ENCODE measurements at places on chromosomes 7 and 10.
A peak's percentile ranks its signal among the peaks of the same experiment; 100 is the strongest.

- DNase-seq: no peak
These were observed 621 bp upstream of the FAM13C start for GRCh38 chr10:59362959-59363381.

GRCh38 chr10:25083546-25084111 lies 67.2 kb downstream of the THNSL1 start:
- no peak for DNase-seq

GRCh38 chr10:103696411-103697145 lies 158.8 kb downstream of the SH3PXD2A start:
- DNase-seq: peak; percentile 63

GRCh38 chr10:79275431-79275851 lies 71.8 kb upstream of the PPIF start:
- DNase-seq: no peak

- no peak for DNase-seq
These were observed 3.0 kb upstream of the PON1 start for GRCh38 chr7:95327356-95327755.

- no peak for DNase-seq
These were observed 28.7 kb upstream of the ACSL5 start for GRCh38 chr10:112345202-112345601.

- DNase-seq: no peak
These were observed 258.4 kb upstream of the NPVF start for GRCh38 chr7:25486656-25487055.

DNA sequence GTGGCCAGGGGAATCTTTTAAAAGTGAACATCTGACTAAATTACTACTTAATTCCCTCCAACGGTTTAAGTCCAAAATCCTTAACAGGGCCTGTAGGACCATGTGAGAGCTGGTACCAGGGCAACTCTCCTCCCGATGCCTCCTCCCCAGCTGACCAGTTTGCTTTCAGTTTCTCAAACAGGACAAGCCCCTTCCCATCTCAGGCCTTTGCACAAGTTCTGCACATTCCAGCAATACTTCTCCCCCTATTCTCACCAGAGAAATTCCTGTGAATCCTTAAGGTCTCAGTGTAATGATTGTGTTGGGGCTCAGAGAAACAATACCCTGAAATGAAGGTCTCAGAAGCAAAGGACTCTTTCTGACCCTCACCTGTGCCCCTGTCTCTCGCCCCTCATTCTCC lies 8.0 kb upstream of the CALHM1 start:
- DNase-seq: no peak

DNA sequence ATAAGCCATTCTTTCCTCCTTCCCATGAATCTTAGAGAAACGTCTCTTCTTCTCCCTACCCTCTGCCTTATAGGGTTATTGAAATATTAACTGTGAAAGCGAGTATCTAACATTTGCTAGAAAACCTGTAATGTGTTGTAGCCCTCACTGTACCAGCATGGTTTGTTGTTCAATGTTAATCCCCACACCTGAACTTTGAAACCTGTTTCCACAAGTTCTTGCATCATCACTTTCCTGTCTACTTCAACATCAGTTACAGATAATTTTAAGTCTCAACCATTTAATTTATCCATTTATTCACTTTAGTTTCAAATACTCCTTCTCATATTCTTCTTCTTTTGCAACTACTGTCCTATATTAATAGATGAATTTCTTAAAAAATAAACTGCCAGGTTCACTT lies 148.2 kb downstream of the ETV1 start:
- DNase-seq: no peak

DNA sequence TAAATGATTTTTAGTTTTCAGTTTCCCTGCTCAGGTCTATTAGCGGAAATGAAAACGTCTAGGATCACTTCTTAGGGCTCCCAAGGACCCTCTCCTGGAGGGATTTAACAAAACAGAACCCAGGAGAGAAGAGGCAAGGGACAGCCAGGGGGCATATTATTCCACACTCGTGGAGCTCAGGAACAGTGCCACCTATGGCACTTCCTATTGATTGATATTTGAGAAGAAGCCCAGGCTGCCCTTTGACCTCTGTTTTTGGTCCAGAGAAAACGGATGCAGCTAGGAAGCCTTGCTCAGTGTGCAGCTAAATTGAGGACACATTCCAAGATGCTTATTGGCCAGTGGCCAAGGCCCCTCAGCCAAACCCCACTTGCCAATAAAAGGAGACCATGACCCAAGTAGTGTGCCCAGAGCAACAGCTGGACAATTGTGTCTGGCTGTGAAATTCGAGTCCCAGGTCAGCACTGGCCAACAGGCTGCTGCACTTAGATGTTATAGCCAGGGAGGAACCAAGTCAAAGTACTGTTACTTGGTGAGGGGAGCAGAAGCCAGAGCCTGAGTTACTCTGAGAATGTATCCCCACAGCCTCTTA lies 24.0 kb upstream of the GPNMB start:
- no peak for DNase-seq

DNA sequence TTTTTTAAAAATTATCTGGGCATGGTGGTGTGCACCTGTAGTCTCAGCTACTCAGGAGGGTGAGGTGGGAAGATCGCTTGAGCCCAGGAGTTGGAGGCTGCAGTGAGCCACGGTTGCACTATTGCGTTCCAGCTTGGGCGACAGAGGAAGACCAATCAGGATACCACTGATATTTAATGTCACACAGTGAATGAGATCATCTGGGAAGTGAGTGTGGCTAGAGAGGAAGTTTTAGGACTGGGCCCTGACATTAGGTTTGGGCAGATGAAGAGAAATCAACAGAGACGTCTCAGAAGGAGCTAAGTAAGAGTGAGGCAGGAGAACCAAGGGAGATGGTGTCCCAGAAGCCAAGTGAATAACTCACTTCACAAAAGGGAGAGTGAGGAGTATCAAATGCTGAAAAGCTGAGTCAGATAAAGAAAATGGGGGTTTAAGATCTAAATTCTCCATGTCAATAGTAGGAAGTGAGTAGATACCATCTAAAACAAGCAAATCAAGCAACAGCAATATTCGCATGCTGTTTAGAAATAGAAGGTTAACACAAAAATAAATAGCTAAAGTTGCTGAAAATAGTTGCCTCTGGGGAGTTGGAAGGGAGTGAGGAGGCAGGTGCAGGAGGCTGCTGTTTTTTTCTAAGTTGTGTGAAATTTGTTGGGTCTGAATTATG lies 11.5 kb downstream of the PILRA start:
- DNase-seq: no peak

GRCh38 chr7:91940171-91940570 lies 491 bp upstream of the AKAP9 start:
- DNase-seq: peak; percentile 42

- DNase-seq: no peak
These were observed 152.6 kb downstream of the ZMYND11 start for GRCh38 chr10:287814-288213.

DNA sequence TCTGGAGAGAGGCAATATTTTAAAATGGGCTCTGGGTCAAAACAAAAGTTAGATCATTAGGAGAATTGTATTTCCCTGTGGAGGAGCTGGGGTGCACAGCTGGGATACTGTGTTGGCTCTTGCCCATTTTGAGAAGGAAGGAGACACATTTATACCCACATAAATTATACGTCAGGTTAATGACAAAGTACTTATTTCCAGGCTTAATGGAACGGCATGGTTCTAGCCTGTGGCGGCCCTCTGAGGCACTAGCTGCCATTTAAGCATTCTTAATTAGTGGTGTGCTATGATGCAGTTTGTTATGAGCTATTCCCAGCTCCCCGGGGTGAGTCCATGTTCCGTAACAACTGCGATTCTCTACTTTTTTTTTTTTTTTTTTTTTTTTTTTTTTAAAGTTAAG lies 193.5 kb downstream of the SEC23IP start:
- no peak for DNase-seq

- no peak for DNase-seq
These were observed 44.0 kb downstream of the AKR1D1 start for GRCh38 chr7:138120140-138120827.

GRCh38 chr7:81822811-81823210 lies 53.0 kb upstream of the HGF start:
- DNase-seq: no peak

DNA sequence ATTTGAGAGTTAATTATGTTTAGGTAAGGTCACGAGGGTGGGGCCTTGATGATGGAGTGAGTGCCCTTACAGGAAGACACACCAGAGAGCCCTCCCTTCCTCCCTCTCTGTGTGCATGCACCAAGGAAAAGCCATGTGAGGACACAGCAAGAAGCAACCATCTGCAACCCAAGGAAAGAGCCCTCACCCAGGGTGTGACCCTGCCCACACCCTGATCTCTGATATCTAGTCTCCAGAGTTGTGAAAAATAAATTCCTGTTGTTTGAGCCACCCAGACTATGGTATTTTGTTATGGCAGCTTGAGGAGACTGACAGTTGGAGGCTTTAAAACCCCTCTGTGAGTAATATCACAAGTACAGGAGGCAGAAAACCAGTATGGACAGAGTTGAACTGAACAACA lies 15.0 kb upstream of the MCM10 start:
- no peak for DNase-seq

DNA sequence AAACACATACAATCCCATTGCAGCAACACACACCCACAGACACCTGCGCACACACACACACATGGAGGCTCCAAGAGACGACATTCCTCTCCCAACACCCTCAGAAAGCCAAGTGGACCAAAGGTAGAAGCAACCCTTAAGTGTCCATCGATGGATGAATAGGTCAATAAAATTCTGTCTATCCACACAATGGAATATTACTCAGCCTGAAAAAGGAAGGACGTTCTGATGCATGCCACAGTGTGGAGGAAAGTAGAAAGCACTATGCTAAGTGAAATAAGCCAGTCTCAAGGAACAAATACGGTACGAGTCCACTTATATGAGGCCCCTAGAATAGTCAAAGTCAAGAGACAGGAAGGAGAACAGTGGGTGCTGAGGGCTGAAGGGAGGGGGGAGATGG lies 174.4 kb downstream of the GRID1 start:
- no peak for DNase-seq

GRCh38 chr10:49107111-49107886 lies 8.0 kb downstream of the VSTM4 start:
- no peak for DNase-seq

DNA sequence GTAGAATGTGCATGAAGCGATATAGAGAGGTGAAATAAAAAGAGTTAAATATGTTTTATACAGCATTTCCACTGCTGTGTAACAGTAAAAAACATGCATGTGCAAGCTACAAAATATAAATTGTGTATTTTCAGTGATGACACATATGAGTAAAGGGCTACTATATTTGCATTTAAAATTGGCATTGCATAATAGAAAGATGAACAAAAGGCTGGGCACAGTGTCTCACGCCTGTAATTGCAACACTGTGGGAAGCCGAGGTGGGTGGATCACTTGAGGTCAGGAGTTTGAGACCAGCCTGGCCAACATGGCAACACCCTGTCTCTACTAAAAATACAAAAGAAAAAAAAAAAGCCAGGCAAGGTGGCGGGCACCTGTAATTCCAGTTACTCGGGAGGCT lies 79.8 kb upstream of the CCDC71L start:
- DNase-seq: no peak

GRCh38 chr10:70880077-70880534 lies 8.3 kb downstream of the PCBD1 start:
- peak; percentile 82 for DNase-seq

DNA sequence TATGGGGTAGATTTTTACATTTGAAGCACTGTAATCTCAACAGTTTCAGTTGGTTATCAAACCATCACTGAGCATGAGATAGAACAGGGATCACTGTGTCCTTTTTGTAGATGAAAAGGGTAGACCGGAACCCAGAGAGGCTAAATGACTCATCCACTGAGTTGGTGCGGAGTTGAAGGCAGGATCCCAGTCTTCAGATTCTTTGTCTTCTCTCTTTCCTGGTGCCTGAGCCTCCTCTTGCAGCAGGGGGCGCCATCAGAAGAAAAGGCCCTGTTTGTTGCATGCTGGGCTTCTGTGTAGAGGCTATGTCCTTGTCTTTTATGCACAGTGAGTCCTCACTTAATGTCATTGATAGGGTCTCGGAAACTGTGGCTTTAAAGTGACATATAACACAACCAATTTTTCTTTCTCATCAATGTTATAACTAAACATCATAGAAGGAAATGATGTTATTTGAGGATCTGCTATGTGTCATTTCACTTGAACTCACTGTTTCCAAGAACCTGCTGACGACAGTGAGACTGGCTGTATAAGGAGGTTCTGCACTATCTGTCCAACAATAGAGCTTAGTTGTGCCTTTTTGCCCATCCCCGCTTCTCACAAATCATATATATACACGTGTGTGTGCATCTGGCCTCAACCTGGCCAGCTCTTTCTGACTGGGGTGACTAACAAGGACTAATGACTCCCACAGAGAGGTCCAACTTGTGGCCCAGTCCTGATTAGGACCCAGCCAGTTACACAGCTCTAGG lies 14.3 kb downstream of the ZNF282 start:
- DNase-seq: peak; percentile 45

DNA sequence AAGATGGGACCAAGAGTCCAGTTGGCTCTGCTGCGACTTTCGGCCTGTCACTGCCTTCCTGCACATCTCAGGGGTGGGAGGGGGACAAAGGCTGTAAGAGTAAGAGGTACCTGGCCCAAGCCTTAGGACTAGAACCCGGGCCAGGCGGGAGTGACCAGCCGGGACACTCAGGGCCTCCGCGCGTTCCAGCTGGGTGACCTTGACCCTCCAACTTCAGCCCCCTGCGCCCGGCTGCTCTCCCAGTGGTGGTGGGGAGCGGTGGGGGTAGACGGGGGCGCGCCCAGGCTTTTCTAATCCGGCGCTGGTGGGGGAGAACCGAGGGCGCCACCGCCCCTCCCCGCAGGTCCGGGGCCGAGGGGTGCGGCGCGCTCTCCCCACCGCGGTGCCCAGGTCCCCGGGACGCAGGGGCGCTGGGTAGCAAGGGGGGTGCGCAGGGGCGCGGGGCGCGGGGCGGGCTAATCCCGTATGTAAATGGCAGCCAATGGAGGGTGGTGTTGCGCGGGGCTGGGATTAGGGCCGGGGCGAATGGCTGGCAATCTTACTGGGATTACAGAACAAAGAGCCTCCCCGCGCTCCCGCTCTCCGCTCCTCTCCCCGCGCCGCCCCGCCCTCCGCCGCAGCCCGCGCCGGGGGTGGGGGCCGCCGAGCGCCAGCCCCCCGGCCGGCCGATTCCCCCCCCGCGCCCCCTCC lies at the start of gene GTF2IRD1:
GTF2IRD1 (plus strand) TSS at position 585 of the 690 bp plus-strand sequence. CDS start 54,175 bp downstream, outside the sequence.
- DNase-seq: peak; percentile 44
